ENCODE measurements at places on chromosomes 16 and 17.

GRCh38 chr16:86366481-86366880 lies 143.8 kb upstream of the FOXF1 start:
- DNase-seq = no peak

DNA sequence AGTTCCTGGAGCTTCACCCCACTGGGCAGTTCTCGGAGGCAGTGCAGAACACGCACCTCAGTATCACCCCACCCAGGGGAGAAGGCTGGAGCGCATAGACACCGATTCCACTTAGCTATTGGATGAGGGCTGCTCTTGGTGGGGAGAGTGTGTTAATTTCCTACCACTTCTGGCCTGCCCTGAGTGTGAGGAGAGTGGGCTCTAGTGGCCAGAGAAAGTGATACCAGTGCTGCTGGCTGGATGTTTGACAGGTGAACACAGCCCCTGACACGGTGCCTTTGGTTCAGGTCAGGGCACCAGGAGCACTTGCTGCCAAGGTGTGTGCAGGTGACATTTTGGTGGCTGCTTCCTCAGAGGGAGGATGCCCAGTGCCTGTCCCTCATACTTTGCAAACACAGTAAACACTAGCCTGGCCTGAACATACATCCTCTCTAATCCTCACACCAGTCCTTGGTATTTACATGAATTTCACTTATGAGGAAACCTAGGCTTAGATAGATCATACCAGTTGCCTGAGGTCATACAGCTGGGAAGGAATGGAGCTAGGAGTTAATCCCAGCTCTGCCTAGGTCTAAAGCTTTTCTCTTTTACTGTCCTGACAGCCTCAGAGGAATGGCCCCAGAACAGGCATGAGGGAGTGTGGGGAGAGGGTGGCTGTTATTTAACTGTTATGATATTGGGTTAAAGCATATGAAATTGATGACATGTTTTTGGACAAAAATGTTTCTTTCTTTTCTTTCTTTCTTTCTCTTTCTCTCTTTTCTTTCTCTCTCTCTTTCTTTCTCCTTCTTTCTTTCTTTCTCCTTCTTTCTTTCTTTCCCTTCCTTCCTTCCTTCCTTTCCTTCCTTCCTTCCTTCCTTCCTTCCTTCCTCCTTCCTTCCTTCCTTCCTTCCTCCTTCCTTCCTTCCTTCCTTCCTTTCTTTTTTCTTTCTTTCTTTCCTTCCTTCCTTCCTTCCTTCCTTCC lies 21.0 kb upstream of the ITGAX start:
- no peak for DNase-seq

DNA sequence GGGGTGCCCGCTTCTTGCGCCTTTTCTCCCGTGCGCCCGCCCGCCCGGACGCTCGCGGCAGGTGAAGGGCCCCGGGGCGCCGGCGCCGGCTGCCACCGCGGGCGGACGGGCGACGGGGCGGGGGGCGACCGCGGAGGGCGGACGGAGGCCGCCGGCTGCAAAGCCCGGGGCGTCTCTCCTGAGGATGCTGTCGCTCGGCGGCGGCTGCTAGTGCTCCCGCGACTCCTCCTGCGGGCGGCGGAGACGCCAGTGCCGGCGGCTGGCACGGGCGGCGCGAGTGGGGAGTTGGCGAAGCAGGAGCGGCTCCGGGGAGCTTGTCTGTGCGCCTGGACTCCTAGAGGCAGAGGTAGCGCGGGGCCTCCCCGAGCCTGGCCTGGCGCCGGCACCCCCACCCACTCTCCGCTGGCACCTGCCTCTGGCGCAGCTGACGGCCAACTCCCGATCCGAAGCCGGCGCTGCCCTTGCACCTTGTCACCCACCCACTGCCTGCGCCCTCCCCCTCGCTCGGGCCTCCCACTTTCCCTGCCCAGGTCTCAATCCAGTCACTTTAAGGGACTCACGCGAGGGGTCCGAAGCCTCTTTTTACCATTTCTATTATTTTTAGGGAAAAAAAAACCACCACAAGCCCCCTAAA lies at the start of gene FAM20A:
FAM20A (minus strand) TSS at position 437 of the 634 bp plus-strand sequence. CDS start 701 bp downstream, outside the sequence.
- DNase-seq = no peak

DNA sequence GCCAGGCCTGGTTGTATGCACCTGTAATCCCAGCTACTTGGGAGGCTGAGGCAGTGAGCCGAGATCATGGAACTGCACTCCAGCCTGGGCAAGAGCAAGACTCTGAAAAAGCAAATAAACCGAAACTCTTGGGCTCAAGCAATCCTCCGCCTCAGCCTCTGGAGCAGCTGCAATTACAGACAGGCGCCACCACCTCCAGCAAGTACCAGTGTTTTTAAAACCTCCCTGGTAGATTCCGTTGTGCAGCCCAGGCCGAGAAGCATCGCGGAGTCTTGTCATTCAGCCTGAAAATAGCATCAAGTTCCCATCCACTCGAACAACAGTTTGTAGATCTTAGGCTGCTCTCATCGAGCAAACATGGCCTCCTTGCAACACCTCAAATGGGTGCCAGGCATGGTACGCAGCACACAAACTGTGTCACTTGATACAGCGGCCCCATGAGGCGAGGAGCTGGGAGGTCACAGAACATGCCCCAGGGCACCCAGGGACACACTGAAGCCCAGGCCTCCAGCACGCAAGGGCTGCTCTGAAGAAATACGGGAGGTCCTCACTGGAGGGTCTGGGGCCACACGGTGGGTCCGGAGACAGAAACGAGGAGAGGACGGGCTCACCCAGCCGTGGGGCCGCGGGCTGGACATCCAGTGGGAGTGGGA lies 18.1 kb downstream of the TMC6 start:
- no peak for DNase-seq

DNA sequence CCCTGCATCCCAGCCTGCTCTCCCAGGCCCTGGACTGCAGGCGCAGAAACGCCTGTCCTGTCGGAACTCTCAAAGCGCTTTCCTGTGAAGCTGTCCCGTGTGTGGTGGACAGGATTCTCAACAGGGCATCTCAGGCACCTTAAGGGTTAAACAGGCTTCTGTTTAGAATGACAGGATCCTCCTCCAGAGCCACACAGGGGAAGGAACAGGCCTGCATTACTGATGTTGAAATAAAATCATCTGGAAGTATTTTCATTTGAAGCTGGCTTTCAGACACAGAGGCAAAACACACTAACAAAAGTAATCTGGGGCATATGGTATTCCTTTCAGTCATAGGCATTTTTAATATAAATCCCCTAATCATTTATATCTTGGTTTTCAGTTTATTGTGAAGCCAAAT lies 7.4 kb downstream of the HS3ST3A1 start:
- no peak for DNase-seq

DNA sequence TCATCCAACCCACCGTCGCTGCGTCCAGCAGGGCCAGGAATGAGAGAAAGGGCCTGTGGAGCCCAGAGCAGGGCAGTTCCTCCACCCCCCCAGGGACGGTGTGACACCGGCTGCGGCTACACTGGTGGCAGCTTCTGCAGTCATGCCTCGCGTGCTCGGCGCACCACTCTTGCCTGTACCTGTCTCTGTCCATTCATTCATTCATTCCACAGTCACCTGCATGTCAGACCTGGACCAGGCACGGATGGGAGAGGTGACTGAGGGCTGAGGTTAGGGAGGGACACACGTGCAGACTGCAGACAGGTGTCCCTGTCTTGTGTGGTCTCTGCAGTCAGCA lies 27.3 kb downstream of the ENDOV start:
- no peak for DNase-seq
